ENCODE measurements at places on chromosomes 2 and 18.

- DNase-seq = no peak
These were observed 147.6 kb upstream of the SETBP1 start for GRCh38 chr18:44533071-44533470.

DNA sequence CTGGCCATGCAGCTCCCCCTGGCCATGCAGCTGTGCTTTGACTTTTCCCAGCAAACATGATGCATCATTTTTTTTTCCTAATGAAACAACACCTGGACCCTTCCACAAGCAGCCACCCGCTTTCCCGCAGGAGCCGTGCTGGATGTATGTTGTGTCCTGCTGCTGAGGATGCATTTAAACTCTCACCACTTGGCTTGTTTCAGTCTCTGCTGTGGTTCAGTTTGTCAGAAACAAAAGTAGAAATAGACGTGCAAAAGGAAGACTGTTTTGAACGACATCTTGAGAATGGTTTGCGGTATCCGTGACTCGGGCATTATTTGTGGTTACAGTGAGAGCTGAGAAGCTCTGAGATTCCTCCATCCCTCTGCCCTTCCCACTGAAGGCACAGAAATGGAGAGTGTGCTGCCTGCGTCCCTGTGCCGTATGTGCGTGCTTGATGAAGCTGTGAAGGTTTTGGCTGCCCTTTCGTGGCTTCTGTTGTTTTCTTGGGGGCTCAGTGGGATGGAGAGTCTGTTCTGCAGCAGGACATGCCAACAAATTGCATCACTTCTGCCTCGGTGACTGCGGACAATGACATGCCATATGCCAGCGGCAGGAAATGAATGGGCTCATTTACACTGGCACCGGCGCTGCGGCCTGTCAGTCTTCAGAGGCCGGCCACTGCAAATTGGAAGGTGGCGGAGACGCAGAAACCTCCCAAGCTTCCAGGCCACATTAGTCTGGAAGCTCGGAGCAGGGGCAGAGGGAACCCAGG, 417.7 kb upstream of the SALL3 start:
- no peak for DNase-seq

DNA sequence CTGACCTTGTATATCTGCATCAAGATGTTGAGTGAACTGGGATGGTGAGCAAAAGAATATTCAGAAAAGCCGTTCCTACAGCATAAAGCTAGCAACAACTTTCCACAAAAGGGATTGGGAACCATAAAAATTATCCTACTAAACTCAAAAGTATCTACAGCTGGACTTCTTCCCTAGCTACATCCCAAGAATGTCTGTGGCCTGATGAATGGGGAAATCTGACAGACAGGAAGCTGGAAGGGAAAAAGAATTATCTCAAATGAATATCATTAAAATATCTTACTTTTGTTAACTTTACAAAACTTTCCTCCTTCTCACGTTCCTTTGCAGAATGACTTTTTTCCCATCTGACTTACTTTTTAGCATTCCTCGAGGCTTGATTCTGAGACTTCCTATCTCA, 150.9 kb downstream of the PDE11A start:
- no peak for DNase-seq

DNA sequence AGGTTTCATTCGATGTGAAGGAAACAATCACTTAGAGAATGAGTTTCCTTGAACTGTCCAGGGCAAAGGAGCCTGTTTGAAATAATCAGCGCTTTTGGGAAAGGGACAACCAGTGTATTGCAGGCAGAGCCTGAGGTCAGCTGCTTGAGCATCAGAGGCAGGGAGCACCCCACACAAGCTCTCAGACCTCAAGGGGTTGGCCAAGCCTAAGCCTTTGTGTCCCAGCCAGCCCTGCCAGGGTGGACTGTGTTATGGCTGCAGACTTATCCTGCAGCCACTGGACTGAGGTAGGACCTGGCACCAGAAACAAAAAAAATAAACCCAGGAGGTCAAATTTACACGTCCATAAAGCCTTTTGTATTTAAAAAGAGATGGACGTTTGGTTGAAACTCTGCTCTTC, 228.3 kb downstream of the SEPTIN10 start:
- no peak for DNase-seq

GRCh38 chr18:76442413-76443171, 52.5 kb downstream of the ZNF516 start:
- no peak for DNase-seq

GRCh38 chr2:142873831-142874287, 3.6 kb upstream of the KYNU start:
- no peak for DNase-seq

- DNase-seq = peak; percentile 40
These were observed at the start of gene TMEM163 for GRCh38 chr2:134718817-134719814. Gene TMEM163, minus strand, starts transcription at chr2:134719000.

DNA sequence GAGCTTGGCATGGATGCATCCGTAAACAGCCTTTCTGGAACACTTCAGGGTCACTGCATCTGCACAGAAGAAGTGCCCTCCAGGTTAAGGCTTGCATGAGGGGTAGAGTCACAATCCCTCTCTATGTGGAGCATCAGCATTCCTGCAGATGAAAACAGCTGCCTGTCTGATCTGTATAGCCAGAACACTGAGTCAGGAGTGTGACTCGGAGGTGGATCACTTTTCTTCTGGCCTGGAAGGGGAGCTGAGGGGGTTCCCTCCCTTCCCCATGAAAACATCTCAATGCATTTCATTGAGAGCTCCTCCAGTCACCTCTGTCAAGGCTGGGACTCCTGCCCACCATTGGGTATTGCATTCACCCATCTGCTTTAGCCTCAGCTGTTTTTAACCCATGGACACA, 72.5 kb upstream of the SERPINE2 start:
- DNase-seq = peak; percentile 70

- DNase-seq = no peak
These were observed 146.8 kb downstream of the RBM43 start for GRCh38 chr2:151114874-151115273.

- no peak for DNase-seq
These were observed 13.8 kb upstream of the MYOM1 start for GRCh38 chr18:3233433-3234168.

DNA sequence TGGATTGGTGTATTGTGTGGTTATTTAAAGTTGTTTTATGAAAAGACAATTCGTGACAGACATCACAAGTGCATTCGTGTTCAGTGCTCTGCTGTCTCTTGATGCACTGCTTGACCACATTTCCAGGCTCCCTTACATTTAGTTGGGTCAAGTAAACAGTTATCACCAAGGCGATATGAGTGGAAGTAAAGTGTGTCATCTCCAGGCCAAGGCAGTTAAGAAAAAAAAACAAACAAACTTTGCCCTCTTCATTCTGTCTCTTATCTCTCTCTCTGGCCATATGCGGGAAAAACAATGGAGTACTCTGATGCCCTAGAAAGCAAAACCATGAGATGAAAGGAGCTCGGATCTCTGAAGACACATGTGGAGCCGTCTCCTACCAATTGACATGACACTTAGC, 131.1 kb downstream of the DSEL start:
- DNase-seq = no peak

GRCh38 chr2:67130531-67131256, 266.4 kb upstream of the ETAA1 start:
- DNase-seq = peak; percentile 16

- no peak for DNase-seq
These were observed 336.8 kb downstream of the KCNJ3 start for GRCh38 chr2:155035308-155035707.

GRCh38 chr2:43438858-43439655, 156.8 kb downstream of the THADA start:
- peak; percentile 60 for DNase-seq

GRCh38 chr18:47248604-47249313, 2.7 kb downstream of the SKOR2 start:
- no peak for DNase-seq

DNA sequence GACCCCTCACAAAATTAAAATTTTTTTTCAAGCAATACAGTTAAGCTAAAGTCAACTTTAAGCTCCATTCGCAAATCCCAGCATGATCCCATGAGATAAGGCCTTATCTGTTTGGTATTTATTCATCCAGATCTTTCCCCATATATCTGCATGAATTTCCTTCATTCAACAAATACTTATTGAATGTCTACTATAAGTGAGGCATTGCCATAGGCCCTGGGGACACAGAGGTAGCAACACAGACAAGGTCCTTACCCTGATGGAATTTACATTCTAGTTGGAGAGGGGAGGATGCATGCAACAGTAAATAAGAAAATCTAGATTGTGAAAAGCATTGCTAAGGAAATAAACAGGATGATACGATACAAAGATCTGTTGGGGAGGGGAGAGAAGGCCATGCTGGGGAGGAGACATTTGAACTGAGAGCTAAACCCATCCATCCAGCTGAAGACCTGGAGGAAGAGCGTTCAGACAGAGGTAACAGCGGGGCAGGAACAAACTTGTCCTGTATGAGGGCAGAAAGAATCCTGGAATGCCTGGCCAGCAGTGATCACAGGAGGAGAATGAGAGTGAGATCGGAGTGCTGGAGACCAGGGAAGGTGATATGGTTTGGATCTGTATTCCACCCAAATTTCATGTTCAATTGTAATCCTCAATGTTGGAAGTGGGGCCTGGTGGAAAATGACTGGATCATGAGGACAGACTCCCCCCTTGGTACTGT, 71.6 kb downstream of the SDC1 start:
- DNase-seq = no peak

DNA sequence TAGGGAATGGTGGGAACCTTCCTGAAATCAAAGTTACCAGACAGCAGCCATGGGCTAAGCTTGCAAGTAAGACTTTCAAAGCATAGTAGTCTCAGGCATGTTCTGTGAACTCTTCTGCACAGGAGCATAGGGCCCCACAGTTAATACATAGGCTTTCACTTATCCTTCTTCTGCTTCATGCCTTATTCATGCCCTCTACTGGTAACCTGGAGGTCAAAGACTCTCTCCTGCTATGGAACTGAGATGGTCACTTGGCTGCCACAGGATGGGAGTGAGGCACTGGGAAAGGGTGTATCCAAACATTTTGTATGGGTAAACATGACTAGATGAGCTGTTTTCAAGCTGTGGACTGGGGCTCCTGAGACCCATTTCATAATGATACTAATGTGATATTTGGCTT, 49.1 kb upstream of the ZNF638 start:
- no peak for DNase-seq

DNA sequence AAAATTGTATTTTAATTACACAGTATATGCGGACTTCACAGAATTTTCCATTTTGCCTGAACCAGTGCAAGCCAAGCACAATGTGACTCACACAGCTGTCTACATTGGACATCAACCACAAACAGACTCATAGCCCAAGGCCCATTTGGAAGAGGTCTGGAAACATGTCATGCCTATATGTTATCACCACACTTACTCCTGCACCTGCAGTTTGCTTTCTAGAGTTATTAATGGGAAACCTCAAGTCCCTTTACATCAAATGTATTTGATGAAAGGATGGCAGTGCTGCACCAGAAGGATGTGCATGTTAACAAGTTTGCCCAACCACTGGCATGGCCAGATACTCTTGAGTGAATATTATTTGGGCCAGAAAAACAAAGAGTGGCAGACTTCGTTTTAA, 548.9 kb upstream of the CDH2 start:
- peak; percentile 80 for DNase-seq

- DNase-seq = peak; percentile 94
These were observed 10.7 kb upstream of the GALNT3 start for GRCh38 chr2:165804719-165805118.

DNA sequence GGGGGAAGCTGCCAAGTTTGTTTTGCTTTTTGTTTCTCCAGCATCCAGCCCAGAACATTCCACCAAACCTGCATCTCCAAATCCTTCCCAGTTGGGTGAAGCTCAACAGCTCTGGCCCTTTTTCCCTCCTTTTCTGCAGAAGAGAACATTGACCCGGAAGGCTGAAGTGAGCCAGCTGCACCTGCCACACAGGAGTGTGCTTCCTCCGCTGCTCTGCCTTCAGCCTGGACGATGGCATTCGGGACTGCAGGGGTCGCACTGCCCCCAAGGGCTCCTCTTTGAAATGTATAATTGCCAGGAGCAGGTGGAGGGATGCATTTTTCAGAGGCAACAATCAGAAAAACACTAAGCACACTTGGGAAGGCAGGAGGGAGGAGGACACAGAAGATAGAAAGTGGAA, 41.8 kb downstream of the ST8SIA5 start:
- DNase-seq = no peak

DNA sequence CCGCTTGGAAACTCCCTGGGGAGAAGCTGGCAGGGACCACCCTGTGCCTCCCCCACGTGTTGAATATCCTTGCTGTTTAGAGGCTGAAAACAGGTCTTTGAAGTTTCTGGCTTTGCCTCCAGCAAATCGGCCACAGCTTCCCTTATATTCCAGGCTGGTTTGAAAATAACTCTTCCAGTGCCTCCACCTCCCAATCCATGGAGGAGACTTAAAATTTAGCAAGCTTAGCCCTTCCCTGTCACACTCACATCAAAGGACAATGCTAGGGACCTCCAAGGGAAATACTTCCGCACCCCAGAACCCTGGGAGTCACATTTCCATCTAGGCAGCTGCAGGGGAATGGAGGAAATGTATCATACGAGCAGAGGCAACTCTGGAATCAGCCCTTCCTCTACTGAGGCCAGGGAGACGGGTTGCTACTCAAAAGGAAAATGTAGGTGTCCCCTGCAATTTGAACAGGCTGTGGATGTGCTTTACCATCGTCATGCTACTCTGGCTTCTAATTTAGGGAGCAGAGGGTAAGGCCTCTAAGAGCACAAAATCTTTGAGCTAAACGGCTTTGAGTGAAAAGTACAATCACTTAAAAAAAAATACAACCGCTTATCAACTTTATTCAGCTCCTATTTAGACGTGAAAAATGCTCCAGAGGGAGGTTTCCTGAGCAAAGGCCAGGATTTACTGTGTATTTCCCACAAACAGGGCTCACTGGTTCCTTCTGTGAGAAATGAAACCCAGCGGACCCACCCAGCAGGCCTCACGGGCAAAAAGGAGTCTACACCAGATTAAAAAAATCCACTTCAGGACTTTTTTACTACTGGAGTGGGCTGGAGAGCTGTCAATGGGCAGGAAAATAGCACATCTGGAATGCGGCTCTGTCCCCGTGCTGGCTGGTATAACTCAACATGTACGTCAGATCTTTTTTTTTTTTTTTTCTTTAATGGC, 49.4 kb upstream of the PKDCC start:
- no peak for DNase-seq

DNA sequence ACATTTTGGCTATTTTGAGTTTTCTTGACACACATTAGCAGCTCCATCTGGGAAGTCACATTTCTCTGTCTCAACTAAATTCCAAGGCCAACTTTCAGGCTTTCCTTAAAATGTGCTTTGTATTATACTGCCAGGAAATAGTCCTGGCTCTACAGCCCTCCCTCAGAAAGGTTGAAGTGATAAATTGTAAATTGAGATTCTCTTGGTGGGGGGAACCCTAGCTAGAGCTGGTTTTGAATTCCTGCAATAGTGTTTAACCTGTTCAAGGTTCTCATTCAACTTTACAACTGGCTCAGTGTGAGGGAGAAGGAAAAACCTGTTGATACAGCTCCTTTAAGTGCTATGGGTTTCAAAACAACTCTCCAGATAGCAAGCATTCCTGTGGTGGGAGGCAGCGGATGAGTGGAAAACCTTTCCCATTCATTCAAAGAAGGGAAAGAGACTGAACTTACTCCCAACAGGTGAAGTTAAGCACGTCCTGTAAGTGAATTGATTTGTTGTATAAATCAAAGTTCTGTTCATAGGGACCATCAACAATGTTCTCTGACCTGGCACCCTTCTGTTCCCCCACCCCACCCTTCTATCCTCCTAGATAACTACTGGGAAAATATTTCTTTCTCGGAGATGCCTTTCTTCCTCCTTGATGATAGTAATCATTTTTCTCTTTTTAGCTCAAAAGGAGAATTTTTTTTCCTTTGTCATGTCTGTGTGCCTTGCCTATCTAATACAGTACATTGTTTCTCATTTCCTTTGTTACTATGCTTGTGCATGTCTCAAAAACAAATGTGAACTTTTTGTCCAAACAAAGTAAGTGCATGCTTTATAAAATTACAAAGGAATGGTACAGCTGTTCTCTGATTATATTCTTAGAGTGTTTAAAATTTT, 44.2 kb upstream of the SLC39A10 start:
- DNase-seq = peak; percentile 67

Data from PC-3 (cell line).